ENCODE measurements at places on chromosomes 16 and 17.

- DNase-seq = peak; percentile 36
Observed at GRCh38 chr16:67349172-67349571, 22.6 kb downstream of the LRRC36 start.

DNA sequence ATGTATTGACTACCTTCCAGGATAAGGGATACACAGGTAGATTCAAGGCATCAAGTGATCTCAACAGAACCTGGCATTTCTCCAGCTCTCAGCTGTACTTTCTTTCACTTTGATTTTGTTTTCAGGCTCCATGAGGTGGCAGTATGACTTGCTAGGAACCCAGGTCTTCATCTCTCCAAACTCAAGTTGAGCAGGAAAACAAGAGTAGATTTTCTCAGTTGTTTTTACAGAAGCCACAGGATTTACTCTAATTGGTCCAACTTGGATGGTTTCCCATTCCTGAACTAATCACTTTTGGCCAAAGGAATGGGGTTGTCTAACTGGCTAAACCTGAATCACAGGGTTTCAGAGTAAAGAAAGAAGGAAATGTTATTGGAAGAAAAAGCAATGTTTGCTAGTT lies 146.6 kb downstream of the TRIM37 start:
- no peak for DNase-seq

GRCh38 chr16:73743665-73744496 lies 552.7 kb upstream of the PSMD7 start:
- DNase-seq = no peak

- no peak for DNase-seq
Observed at GRCh38 chr16:66509576-66509975, 40.3 kb downstream of the TK2 start.

- DNase-seq = no peak
Observed at GRCh38 chr17:3003296-3004149, 59.9 kb downstream of the OR1D5 start.
